RWPE1 (cell line): ENCODE measurements at places on chromosomes 1 and 21.

DNA sequence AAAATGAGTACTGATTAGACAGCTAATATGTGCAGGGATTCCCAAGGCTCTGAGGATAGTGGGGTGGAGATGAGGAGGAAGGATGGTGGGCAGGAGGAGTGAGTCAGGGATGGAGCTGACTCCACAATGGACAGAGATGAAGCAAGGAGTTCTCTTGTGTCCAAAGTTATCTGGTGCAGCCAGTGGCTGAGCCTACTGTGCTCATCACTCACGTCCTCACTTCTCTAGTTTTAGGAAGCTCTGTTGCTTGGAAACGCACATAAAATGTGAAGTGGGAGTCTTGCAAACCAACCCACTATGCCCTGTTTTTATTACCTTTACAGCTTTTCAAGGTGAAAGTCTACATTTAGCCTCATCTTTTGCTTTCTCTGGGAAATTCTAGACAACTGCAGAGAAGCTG lies 36.5 kb upstream of the SAMD13 start:
- DNase-seq: no peak

DNA sequence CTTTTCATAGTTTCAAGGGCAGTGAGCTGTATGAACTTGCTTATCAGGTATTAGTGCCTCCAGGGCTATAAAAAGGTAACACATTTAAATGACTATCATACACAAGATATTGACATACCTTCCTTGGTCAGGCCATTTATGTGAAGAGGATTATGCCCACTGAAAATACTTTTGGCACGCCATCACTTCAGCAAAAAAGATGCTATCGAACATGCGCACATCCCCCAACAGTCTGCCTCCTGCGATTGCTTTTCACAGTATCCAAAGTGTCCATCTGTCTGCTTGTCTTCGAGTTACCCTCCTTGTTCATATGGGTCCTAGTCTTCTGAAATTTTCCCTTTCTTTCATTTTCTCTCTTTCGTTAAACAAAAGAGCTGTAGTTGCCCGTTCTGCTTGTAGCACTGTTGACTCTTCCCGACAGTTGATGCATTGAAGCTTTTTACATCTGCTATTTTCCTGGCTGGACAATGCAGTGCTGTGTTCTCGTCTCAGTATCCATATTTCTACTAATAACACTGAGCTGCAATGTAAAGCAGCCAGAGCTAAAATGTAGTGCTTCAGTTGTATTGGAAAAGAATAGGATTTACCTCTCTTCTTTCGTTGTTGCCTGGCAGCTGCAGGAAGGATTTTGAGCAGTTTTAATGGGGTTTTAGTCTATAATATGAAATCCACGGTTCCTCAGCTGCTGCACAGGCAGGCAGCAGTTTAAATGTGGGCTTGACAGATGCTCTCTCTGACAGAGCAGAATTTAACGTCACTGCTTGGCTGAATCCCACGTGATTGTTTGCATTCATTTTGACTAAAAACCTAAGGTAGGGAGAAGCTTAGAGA lies at the start of gene B3GALT2:
Gene B3GALT2, minus strand, starts transcription at position 713 of the 831 bp plus-strand sequence. CDS start 5,051 bp downstream, outside the sequence.
- DNase-seq: peak; percentile 8

GRCh38 chr1:105678334-105678733 lies 1378.1 kb upstream of the PRMT6 start:
- DNase-seq: no peak

GRCh38 chr1:2267051-2267830 lies 39.1 kb downstream of the SKI start:
- DNase-seq: no peak

- peak; percentile 70 for DNase-seq
These were observed 2.5 kb upstream of the SAMD11 start for GRCh38 chr1:921011-921837.

- DNase-seq: no peak
These were observed 27.5 kb upstream of the KCNA3 start for GRCh38 chr1:110702260-110702659.

DNA sequence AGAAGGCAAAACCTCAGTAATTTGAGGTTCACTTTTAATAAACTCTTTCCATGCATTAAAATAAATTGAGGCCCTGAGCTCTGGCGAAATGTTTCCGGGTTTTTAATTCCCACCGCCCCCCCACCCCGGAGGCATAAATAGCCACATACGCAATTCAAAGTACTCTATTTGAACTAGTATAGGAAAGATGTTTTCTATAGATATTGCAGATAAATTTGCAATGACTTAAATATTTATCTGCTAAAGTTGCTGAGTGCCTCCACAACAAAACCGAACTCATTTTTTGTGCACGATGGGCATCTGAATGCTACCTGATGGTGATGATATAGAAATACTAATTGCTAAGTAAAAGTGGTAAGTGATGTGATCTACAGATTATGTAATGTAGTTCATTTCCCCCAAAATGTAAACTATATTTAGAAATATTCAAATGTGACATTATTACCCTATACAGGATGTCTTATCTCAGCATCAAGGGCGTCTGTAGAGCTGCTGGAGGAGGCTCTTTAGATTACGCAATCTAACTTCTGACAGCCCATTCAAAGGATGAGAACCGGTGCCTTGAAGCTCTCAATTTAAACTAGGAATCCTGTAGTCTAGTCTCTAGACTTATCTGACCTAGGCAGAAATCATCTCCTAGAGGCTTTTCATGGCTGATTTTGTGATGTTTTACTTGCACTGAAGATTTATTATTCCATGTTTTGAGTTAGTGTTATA lies 8.5 kb downstream of the IRF2BP2 start:
- no peak for DNase-seq

GRCh38 chr1:75341537-75341936 lies 207.3 kb downstream of the LHX8 start:
- DNase-seq: no peak

DNA sequence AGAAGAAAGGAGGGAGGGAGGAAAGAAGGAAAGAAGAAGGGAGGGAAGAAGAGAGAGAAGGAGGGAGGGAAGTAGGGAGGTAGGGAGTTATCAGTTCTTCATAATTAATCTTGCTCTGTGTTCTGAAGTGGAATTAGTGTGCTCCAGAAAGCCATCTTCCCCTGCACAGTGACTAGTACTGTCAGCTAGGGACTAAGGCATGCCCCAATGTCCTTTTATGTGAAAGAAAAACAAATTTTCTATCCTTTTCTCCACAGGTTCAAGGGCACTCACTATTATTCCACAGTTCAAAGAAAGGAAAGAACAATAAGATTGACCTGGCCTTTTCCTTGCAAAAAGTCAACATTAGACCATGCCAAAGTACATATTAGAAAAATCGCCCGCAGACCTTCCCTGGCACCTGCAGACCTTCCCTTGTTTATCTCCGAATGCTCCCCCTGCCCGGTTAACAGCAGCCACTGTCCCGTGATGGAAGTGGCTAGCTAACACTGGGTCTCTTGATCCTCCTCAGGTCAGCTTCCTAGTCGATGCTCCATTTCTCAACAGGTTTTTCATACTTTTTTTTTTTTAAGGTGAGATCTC lies 107.2 kb upstream of the EDEM3 start:
- no peak for DNase-seq

DNA sequence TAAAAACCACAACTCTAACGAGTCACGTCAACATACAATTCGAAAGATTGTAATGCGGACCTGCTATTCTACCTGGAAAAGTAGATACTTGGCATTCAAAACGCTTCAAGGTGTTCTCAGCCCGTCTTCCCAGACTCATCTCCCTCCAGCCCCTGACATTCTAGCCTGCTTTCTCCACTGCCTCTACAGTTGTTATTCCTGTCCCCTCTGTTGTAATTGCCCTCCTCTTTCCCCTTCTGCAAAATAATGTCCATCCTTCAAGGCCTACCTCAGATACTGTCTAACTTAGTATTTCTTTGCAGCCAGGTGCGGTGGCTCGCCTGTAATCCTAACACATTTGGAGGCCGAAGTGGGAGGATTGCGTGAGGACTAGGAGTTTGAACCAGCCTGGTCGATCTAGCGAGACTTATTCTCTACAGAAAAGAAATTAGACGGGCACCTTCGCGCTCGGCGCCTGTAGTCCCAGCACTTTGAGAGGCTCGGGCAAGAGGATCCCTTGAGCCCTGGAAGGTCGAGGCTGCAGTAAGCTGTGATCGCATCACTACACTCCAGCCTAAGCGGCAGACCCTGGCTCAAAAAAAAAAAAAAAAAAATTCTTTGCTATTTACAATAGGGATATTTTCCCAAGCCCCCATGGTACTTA lies 756 bp upstream of the RBM34 start:
- no peak for DNase-seq

- no peak for DNase-seq
These were observed 67.8 kb downstream of the RNF220 start for GRCh38 chr1:44472620-44473525.

DNA sequence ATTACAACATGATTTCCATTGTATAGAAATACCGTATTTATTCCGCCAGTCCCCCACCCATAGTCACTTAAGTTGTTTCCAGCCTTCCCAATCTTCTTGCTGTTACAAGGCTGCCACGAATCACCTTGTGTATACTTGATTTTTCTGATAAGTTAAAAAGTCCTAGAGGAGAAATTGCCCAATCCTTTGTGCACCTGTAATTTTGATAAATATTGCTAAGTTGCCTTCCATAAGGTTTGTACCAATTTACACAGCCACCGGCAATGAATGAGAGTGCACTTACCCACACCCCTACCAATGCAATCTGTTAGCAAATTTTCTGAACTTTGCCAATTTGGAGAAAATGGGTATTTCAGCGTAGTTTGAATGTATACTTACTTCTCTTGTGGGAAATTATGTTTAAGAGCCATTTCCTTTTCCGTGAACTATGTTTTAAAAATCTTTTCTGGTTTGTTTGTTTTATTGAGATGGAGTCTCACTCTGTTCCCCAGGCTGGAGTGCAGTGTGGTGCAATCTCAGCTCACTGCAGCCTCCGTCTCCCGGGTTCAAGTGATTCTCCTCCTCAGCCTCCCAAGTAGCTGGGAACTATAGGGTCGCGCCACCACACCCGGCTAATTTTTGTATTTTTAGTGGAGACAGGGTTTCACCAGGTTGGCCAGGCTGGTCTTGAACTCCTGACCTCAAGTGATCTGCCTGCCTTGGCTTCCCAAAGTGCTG lies 87.4 kb downstream of the DHRS3 start:
- DNase-seq: no peak

GRCh38 chr1:158078569-158079080 lies 85.2 kb downstream of the KIRREL1 start:
- no peak for DNase-seq

- peak; percentile 14 for DNase-seq
These were observed 876 bp downstream of the ALDH9A1 start for GRCh38 chr1:165697491-165697880.

DNA sequence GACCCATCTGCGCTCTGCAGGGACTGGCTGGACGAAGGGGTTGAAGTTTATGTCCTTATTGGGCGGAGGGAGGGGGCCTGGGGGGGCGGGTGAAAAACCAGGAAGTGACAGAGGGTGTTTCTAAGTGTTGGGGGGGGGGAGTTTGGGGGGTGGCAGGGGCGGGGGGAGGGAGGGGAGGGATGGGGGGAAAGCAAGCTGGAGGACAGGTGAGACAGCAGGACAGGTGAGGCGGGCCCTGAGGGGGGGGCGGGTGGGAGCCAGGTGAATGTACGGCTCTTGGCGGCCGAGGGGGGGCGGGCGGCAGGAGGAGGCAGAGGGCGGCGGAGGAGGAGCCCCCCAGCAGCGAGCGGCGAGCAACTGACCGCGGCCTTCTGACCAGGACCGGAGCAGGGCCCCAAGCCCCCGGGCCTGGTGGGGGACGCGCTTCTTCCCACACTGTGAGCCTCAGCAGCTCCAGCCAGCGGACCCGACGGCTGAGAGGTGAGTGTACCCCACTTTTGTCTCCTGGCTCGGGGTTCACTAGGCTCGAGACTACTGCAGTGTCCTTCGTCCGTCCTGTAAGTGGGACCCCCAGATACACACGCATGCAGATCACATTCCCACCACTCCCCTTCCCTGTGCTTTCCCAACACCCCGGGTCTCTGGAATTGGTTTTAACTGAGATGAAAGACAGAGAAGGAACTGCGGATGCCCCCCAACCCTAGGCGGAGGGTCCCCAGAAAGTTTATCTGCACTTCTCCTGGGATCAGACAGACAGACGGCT lies at the start of gene ZBTB7B:
Gene ZBTB7B, plus strand, starts transcription at position 339 of the 763 bp plus-strand sequence. CDS start 11,859 bp downstream, outside the sequence.
- DNase-seq: peak; percentile 88

GRCh38 chr1:41394369-41394744 lies 33.1 kb downstream of the FOXO6 start:
- DNase-seq: no peak

DNA sequence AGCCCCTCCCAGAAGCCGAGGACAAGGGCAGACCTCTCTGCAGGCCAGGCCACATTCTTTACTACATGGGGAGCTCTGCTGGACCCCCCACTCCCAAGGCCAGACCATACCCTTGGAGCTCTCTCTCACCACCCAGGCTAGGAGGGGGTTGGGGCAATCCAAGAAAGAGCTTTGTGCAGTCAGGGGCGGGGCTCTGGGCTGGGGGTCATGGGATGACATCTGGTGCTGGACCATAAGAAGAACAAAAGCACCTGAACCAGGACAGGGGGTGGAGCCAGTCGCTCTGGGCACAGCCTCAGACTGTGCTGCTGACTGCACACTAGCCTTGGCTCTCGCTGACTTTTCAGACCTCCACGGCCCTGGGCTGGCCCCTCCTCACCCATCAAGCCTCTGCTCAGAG lies 23.1 kb upstream of the AJAP1 start:
- DNase-seq: no peak

DNA sequence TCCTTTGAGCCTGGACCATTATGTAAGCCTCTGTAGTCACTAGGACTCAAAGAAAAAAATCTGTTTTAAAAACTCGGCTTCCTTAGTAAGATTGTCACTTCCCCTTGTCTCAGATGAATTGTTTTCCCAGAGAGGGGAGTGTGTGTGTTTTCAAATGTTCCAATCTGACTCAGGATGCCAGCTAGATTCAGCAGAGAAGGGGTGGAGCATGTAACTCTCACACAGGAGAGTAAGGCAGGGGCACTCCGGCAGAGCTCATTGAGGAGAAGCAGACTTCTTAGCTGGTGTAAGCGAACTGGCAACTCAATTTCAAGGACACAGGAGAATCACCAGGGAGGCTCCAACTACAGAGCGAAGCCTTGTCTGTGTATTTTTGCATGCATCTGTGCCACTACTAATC lies 623.2 kb downstream of the LMO4 start:
- no peak for DNase-seq

DNA sequence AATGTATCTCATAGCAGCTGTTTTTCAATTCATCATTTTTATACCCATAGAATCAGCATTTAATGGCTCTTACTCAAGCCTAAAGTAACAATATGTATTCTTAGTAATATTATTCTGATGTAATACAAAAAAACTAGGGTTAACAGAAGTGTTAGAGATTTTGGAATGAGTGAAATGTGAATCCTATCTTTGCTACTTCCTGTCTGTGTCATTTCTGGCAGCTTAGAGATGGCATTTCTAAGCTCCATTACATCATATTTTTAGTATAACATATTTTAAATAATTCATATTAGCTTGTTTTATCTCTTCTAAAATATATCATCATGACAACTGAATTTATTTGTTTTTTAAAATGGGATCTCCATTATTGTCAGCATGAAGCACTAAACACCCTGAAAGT lies 90.2 kb downstream of the LRRC7 start:
- no peak for DNase-seq
